ENCODE measurements at places on chromosomes 6 and 20.

GRCh38 chr6:713351-713750 lies 20.4 kb upstream of the EXOC2 start:
- DNase-seq = no peak

GRCh38 chr20:59948828-59949720 lies 8.9 kb downstream of the FAM217B start:
- peak; percentile 52 for DNase-seq

GRCh38 chr20:21291026-21291425 lies 12.1 kb upstream of the XRN2 start:
- no peak for DNase-seq

DNA sequence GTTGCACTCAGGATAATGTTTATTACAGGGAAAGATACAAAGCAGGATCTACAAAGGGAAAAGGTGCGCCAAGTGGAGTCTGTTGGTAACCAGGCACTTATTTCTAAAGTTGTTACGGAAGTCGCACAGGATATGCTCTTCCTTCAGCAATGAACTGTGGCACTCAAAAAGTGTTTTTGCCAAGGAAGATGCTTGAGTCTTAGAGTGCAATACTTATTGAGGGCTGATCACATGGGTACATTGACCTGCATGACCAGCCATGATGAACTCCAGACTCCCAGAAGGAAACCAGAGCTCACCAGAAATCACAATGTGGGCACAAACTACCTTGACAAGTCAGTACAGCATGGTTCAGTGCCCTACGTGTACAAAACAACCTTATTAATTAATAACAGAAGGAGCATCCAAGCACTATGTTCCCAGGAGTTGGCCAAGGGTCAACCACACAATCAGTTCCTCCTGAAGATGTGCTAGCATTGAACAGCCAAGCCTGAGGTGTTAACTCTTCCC lies 270.7 kb upstream of the TFAP2D start:
- no peak for DNase-seq

- DNase-seq = no peak
Observed at GRCh38 chr6:19408331-19408730, 428.8 kb upstream of the ID4 start.

- DNase-seq = peak; percentile 69
Observed at GRCh38 chr6:28474441-28475219, 31.3 kb upstream of the ZSCAN23 start.

GRCh38 chr6:22471746-22472145 lies 97.6 kb upstream of the HDGFL1 start:
- no peak for DNase-seq

GRCh38 chr6:81054036-81054435 lies 698.4 kb downstream of the TENT5A start:
- no peak for DNase-seq

DNA sequence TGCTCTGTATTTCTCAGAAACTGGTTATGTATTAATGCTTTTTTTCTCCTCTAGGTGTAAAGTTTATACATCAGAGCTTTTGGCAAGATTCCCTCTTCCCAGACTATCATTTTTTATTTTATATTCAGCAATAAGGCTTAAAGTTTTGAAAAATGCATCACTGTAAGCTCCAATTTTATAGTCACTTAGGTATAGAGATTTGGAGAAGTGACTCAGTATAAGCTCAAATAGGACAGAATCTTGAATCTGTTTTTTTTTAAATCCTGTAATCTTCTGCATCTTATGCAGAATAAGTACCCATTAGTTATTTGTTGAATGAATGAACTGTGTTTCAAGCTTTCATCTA lies 1.0 kb downstream of the NCOA7 start:
- DNase-seq = no peak

GRCh38 chr6:169671563-169671962 lies 30.3 kb downstream of the WDR27 start:
- no peak for DNase-seq

DNA sequence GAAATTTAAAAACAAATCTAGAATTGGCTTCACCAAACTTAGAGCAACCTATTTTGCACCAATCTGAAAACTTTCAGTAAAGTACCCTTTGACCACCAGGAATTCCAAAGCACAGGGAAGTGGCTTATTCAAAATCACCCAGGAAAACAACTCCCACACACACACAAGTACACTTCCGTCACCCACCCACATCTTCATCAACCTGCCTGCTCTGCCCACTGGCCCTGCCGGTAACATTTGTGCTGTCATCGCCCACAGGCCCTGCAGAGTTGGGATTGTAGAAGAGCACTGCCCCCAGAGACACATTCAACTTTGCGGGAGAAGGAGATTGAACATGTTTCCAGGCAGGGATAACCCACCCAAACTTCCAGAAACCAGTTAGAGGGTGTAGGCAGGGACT lies 19.3 kb upstream of the SCML4 start:
- no peak for DNase-seq

- no peak for DNase-seq
Observed at GRCh38 chr6:85364344-85364743, 85.5 kb upstream of the NT5E start.

- DNase-seq = peak; percentile 53
Observed at GRCh38 chr6:68572525-68572924, 62.6 kb upstream of the ADGRB3 start.

- no peak for DNase-seq
Observed at GRCh38 chr20:13922241-13922640, 68.2 kb downstream of the SEL1L2 start.

- no peak for DNase-seq
Observed at GRCh38 chr6:156685823-156686222, 91.4 kb upstream of the ARID1B start.

DNA sequence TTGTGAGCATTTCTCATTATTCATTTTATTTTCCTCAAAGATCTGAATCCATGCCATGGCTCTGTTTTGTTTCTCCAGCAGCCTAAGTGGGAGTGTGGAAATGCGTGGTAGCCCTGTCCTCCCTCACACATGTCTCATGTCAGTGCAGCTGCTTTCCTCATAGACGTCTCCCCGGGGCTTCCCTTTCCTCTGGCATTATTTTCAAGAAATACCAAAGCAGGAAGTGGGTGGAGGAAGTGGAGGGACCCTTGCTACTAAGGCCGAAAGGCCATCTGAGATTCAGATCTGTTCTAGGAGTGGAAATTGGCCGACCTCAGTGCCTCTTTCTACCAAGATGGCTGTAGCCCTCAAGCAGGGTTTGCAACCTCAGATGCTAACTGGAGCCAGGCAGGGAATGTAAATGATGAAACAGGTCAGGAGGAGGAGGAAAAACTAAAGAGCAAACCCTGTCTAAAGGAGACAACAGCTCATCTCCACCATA lies 420.9 kb upstream of the PLCB4 start:
- DNase-seq = peak; percentile 46

DNA sequence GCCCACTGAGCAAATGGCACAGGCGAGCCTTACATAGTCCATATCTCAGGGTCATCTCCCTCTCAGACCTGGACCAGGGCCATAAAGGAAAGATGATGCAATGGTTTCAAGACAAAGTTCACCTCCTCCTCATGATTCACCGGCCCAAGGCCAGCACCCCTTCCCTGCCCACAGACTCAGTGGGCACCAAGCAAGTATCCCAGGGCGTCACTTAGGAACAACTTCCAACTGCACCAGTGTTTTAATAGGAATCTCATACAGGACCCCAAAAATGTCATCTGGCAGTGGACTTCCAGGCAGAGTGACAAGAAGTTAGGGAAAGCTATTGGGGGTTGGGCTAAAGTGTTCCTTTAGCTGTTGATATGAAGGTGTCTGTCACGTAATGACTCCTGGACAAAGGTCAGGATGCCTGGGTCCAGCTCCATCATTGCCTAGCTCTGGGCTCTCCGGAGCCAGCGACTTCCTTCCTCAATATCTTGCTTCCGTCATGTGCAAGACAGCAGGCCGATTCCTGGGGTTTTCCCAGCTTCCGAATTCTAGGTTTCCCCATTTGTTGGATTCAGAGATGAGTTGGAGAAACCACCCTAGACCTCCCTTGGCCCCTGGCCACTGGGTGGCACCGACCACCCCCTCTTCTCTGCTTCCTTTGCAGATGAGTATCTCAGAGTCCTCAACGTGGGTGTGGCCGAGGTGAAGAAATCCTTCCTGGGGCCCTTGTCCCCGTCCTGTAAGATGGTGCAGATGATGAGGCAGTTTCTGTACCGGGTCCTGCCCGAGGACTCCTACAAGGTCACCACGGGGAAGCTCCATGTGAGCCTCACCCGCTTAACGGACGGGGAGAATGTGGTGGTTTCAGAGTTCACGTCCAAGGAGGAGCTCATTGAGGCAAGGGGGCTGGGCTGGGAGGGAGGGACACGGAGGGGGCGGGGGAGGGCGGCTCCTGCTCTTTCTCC lies 21.1 kb downstream of the PNPLA1 start:
- DNase-seq = peak; percentile 65

DNA sequence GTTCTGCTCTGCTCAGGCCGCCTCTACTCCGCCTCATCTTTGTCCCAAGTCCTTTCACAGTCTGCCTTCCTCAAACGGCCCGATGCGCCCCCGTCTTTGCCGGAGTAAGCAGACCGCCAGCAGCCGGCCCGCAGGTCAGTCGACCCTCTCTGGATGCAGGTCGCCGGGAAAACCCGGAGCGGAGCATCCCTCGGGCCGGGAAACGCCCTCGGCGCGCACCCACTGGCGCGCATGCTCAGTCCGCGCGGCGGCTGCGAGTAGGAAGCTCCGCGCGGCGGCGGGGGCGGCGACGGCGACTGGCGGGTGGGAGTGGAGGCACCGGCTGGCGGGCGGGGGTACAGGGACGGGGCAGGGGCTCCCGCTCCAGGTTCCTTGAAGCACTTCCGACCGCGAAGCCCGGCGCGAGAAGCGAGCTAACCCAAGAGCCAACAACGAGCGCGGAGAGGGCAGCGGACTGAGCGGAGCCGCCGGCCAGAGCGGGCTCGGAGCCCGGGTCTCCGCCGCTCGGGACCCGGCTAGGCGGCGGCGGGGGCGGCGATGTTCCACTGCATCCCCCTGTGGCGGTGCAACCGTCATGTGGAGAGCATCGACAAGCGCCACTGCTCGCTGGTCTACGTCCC lies at the start of gene LRRC1:
TSS of gene LRRC1 (plus strand) at position 286 of the 620 bp plus-strand sequence. CDS start at position 538, 252 bp downstream.
- DNase-seq = peak; percentile 44

- DNase-seq = no peak
Observed at GRCh38 chr20:49505518-49505917, 23.1 kb upstream of the KCNB1 start.

DNA sequence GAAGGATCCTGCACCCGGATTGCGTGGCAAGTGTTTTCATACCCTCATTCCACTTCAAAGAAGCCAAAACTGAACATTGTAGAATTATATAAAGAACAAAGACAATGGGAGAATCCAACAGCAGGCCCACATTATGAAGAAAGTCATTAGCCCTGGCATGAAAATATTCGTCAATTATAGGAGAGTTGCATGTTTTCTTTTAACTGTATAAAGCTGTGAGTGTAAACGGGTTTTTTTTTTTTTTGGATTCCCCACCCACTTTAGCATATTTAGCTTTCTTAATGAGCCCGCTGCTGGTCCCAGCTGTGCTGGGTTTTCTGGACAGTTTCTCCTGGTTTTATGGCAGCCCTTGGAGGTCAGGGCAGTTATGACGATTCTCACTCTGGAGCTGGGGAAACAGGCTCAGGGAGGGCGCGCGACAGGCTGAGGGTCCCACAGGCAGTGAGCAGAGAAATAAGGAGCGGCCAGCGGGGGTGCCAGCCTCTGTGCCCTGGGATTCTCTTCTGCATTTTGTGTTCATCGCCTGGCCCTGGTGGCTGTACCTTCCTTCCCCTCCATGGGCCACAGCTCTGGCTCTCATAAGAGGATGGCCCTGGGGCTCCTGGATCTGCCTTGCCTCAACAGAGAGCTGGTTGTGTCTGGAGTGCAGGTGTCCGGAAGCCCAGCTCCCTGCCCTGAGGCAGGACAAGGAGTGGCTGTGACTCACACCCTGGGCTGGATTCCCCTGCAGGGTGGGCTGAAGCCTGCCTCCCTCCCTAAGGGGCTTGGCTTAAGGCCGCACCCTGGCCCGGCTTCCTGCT lies 24.1 kb upstream of the SULF2 start:
- no peak for DNase-seq

- no peak for DNase-seq
Observed at GRCh38 chr6:90707246-90707645, 120.4 kb upstream of the MAP3K7 start.

GRCh38 chr6:144590532-144590931 lies 305.4 kb downstream of the UTRN start:
- peak; percentile 97 for DNase-seq

DNA sequence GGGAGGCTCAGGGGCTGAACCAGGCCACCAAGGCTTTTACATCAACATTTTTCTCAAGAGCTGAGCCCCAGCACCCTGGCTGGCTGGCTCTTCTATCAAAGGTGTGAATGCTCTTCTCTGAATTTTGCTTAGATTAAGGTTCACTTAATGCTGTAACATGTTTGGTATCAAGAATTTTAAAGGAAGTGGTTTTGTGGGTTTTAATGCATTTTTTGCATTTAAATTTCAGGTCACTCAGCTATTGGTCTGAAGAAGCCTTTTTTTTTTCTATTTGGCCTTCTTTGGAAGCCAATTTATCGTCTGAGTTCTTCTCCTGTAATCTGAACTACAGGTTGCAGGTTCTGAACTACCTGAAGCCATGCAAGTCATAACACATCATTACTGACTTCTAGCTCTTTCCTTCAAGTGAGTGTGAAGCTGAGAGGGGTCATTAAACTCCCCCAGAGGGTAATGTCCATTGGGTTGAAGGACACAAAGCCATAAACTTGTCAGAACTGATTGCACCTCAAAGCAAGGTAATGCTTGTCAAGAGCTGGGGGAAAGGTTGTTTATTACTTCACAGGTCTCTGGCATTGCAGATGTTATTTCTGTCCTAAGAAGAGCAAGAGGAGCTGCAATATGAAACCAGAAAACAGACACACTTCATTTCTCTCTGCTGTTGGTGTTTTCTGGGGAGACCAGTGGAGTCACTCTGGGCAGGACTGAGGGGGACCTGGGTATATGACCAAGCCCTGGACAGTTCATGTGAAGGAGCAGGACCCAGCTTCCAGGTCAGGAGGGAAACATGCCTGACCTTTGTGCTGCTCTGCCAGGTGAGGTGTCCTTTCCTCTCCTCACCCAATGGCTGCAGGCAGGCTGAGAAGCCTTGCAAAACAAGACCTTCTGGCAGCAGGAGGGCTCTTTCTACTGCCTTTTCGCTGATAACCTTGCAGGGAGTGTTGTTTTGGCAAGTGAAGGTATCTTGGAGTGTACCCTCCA lies 26.1 kb upstream of the NEDD9 start:
- peak; percentile 24 for DNase-seq

- DNase-seq = no peak
Observed at GRCh38 chr20:1182106-1182505, 2.7 kb downstream of the TMEM74B start.

DNA sequence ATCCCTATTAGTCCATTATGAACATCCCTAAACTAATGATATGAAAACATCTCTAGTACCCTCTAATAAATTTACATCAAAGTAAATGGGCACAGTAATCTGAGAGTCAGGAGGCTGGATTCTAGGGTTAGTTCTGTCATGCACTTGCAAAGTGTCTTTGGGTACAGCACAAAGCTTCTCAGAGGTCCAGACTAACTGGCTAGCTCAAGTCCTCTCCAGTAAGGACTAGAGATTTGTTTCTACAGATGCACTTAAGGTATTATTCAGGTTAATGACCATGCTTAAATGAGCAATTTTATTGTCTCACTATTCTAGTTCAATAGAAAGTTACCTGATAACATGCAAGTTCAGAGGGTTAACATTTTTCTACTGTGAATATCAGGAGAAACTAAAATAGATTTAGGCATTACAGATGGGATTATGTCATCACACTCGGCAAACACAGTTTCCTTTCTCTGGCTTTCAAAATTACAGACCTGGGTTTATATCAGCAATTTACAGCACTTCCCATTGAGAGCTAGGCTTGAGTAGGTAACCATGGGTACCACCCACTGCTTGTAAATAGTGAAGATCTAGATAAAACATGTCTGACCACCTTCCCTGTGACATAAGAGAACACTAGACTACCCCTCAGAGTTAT lies 402.9 kb upstream of the RUNX2 start:
- no peak for DNase-seq

GRCh38 chr6:17485181-17485580 lies 91.8 kb downstream of the CAP2 start:
- no peak for DNase-seq
